Suppressor macrophage treated with lipopolysaccharide for 1 hour (primary cell): ENCODE measurements at places on chromosomes 16 and 17.

GRCh38 chr17:60223456-60223855, 73.7 kb downstream of the CA4 start:
- DNase-seq: no peak

GRCh38 chr17:2435181-2435741, 34.4 kb upstream of the MNT start:
- no peak for DNase-seq

- no peak for DNase-seq
Measured at GRCh38 chr16:84463221-84463620, 41.2 kb downstream of the MEAK7 start.

DNA sequence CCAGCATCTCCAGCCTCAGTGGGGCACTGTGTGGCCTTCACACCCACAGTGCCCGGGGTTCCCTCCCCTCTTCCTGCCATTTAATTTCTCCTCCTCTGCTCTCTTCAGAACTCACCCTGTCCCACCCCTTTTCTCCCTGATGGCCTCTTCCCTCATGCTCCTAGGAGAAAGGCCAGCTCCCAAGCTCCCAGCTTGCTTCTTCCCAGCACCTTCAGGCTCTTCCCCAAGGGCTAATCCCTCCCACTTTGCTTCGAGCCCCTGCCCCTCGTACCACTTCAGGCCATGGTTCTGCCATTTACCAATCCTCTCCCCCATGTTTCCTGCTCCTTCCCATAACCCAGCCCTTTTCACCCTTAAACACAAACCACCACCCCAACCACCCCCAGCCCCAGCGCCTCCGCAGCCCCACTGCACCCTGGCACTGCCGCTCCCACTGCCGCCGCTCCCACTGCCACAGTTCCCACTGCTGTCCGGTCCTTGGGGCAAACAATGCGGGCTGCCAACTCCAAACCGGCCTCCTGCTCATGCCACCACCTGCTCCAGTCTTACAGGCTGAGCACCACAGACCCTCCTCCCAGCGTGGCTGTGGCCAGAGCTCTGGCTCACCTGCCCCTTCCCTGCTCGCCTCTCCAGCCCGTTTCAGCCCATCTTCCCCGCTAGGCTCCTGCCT, 28.6 kb downstream of the ADAM11 start:
- DNase-seq: no peak

GRCh38 chr16:69927056-69927757, 23.9 kb upstream of the CLEC18A start:
- DNase-seq: no peak
